ENCODE measurements at places on chromosomes 1 and 21. TPM values are rescaled to one million over a fixed set of nuclear protein-coding genes. Genes with fewer than 3 reads are reported as not detected.

Gene LIN28A
- not detected for total RNA-seq

Gene KCNT2
- not detected for total RNA-seq

GRCh38 chr1:199561334-199561733 lies 466.2 kb upstream of the NR5A2 start:
- no peak for DNase-seq

DNA sequence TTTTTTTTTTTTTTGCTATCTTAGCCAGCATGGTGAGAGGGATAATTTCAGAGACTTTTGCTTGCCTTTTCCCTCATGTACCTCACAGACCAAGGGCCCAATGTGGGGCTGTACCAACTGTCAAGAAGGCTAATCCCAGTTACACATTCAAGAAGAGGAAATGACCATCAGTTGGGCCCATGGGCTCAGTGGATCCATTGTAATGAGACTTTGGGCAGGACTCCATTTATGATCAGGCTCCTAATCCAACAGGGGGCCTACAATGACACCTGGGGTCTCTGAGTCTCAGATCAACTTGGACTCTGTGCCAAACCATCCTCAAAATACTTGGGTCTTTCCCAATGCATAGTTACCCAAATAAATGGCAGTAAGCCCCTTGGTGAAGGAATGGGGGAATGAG lies 450.4 kb upstream of the VAMP3 start:
- DNase-seq: no peak

GRCh38 chr1:76142771-76143540 lies 68.4 kb downstream of the ST6GALNAC3 start:
- no peak for DNase-seq
